ENCODE measurements at places on chromosomes 5 and 9. TPM values are rescaled to one million over a fixed set of nuclear protein-coding genes. Genes with fewer than 3 reads are reported as not detected.

- peak; percentile 10 for DNase-seq
These were observed 102.2 kb upstream of the MOCS2 start for GRCh38 chr5:53211799-53212198.

CCDC187 gene
- total RNA-seq: under 0.01 TPM

OXCT1 gene
- 20.9 TPM for total RNA-seq

GRCh38 chr5:34667705-34668104 lies 11.6 kb downstream of the RAI14 start:
- no peak for DNase-seq

CNTFR gene
- total RNA-seq: 1.1 TPM

DNA sequence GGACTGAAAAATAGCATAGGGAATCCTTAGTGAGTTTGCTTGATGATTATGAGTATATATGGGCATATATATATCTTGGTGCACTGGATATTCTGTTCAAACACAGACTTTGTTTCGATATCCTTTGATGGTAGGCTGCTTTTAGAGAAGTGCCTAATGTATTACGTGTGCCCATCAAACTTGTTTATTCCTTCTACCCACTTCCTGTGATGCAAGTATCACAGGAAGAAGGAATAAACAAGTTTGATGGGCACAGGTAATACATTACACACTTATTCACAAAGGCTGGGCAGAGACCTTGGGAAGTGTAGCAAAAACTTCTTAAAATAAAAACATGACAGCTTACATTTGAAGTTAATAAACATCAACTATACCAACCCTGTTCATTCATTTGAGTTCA lies 364.2 kb downstream of the CHSY3 start:
- no peak for DNase-seq

DNA sequence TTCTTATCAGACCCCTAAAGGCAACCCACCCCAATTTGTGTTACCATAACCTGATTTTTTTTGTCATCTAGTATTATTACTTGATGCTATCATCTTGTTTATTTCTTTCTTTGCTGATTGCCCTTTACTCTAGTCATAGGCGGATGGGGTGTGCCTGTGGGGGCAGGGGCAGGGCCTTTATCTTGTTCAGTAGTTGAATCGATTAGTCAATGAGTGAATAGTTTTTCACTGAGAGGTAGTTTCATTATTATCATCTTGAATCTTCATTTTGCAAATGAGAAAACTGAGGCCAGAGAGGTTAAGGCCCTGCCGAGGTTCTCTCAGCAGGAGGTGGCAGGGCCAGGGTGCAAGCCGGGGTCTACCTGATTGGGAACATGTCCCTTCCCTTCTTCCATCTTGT lies 9.4 kb upstream of the GM2A start:
- no peak for DNase-seq

OR1Q1 gene
- not detected for total RNA-seq

DNA sequence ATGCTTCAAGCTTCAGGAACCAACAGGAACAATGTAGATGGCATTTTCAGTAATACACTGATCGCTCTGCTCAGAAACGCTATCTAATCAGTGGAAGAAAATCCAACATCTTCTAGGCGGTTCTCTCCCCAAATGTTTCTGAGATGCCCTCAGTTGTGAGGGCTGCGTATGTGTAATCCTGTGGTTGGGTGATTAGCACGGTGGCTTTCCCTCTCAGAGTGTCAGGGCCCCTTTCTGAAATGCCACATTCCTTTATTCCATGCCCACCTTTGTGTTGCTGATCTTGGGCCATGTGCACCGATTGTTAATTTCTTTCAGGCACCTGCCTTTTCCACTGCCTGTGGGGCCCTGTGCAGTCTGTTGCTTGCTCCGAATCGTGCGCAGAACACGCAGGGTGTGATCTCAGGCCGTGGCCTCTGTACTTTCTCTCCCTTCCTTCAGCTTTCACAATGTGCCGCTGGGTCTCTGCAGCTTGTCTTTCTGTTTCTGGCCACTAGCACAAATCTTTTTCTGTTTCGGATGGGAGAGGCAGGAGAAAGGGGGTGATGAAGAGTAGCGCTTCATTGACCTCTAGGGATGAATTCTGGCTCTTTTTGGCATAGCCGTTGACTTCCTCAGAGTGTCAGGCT lies 324.0 kb downstream of the PARP8 start:
- DNase-seq: no peak

SLC36A2 gene
- total RNA-seq: not detected

C8G gene
- total RNA-seq: not detected

GRCh38 chr9:131622523-131622922 lies 77.2 kb downstream of the PRRT1B start:
- DNase-seq: no peak

DNA sequence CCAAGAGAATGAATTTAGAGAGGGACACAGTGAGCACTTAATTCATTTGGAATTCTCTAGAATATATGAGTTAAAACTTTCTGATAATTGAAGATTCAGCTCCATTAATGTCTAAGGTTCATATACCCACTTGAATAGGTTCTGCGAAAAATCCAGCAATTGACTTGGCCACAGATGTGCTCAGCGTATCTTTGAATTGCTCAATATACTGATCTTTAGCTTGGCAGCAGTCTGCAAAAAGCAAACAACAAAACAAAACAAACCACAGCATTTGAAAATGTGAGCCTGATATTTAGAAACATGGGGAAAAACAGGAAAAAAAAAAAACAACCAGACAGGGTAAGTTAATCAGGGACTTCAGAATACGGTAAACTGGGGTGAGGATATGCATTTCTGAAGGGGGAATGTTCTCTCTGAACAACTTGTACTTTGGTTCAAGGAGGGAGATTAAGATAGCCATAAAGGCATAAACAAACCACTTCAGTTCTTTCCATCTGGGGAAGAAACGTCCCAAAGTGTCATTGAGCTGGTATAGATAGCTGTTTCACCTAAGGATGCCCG lies 21.4 kb downstream of the AGXT2 start:
- no peak for DNase-seq

GRCh38 chr5:81007637-81008027 lies 47.5 kb downstream of the RASGRF2 start:
- DNase-seq: no peak

DNA sequence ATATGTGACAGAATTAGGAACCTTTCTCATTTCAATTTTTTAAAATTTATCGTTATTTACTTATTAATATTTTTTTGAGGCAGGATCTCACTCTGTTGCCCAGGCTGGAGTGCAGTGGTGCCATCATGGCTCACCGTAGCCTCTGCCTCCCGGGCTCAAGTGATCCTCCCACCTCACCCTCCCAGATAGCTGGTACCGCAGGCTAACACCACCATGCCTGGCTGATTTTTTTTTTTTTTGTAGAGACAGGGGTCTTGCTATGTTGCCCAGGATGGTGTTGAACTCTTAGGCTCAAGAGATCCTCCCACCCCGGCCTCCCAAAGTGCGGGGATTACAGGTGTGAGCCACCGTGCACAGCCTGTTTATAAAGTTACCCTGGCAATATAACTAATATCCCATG lies 275.2 kb downstream of the AOPEP start:
- DNase-seq: no peak

DNA sequence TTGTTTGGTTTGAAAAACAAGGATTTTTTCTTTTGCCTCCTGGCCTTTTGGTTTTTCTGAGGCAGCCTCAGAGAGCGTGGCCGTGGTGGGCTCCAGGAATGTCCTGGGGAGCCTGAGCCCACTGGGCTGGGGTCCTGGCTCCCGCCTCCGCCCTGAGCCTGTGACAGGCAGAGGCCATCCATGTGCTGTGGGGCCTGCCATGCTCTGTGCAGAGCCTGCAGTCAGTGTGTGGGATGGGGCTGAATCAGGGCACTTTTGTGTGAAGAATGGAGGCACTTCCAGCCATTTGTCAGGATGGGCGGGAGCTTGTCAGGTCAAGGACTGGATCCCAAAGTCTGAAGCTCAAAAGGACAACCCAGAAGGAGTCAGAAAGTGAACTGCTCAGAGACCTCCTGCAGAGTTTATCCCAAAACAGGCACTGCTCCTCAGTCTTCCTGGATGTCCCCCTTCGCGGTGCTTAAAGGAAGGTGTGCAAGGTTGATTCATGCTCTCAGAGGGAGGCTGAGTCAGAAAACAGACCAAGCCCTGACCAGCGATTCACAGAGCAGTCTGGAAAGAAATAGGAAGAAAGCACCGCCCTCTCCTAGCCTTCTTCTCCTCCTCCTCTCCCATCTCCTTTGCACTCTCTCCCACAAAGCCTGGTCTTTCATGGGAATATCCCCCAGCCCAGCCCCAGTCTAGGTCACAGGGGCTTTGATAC lies 53.2 kb downstream of the MVB12B start:
- no peak for DNase-seq

- no peak for DNase-seq
These were observed 177.4 kb downstream of the NTRK2 start for GRCh38 chr9:84846906-84847305.

DNA sequence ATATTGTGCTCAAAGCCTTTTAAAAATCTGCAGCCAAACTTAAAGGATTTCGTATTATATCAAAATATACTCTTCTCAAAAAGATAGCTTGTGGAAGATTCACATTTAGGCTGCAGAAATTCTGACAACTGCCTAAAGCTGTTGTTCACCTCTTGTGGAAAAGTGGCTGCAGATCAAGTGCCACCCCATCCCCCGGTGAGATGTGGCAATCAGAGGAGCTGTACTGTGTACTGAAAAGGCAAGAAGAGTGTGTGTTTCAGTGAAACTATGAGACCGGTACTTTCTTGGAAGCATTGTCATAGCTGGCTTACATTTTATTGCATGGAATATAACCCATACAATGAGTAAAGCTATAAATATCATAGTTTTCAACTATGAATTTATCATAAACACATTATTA lies 64.3 kb downstream of the CDH18 start:
- DNase-seq: no peak

DNA sequence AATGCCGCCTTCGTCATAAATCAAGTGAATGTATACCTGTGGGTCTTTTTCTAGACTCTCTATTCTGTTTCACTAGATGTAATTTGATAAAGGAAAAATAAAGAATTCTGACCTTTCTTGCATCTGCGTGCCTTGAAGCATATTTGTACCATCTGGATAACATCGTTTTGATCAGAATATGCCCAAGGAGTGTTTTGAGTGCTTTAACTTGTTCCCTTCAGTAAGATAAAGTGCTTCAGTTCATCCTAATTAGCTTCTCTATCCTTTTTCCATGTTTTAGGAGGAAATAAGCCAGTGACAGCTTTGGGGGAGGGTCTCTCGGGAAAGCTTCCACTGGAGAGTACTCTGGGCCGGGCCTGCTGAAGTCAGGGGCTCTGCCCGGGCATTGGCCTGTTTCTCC lies 113.5 kb upstream of the DAP start:
- no peak for DNase-seq

- DNase-seq: no peak
These were observed 13.2 kb downstream of the MACIR start for GRCh38 chr5:103271570-103272289.

COL23A1 gene
- total RNA-seq: 0.21 TPM

GRCh38 chr9:109286571-109286977 lies 34.3 kb downstream of the EPB41L4B start:
- DNase-seq: no peak

MUSK gene
- total RNA-seq: not detected

SLC6A3 gene
- total RNA-seq: not detected

ANAPC2 gene
- total RNA-seq: 18.8 TPM

NXNL2 gene
- total RNA-seq: 4.3 TPM

DNA sequence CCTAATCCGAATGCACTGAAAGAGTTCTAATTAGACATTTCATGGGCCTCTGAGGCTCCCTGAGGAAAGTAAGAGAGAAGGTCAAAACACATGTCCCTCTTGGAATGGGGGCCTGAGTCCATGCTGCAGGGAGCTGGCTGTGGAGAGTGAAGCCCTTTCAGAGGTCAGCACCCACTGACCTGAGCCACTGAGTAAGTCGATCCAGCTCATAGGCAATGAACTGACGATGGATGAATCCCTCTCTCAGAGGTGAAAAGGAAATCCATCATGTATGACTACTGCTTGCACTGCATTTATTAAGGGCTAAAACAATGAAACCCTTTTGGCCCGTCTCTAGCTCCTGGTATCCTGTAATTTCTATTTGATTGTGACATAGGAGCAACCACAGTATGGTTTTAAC lies 288.9 kb upstream of the VLDLR start:
- DNase-seq: no peak

Measured in kidney epithelial cell (primary cell).